ENCODE measurements at places on chromosomes 11 and 22. TPM values are rescaled to one million over a fixed set of nuclear protein-coding genes. Genes with fewer than 3 reads are reported as not detected.

Gene APIP
- 21.7 TPM for polyA plus RNA-seq

Gene CRYBA4
- polyA plus RNA-seq = 0.22 TPM

Gene MISFA
- polyA plus RNA-seq = 0.95 TPM

Gene CDK2AP2
- 149 TPM for polyA plus RNA-seq

Gene UPB1
- 4.5 TPM for polyA plus RNA-seq

Gene MS4A6A
- 163 TPM for polyA plus RNA-seq

Gene SLC22A12
- polyA plus RNA-seq = not detected

Gene HEPACAM
- 0.02 TPM for polyA plus RNA-seq

Gene RNASEH2C
- polyA plus RNA-seq = 88.5 TPM

Gene SAA2
- polyA plus RNA-seq = 18.6 TPM

Gene CRACR2B
- polyA plus RNA-seq = 44.4 TPM

Gene JAML
- 36.5 TPM for polyA plus RNA-seq

Gene FAM83F
- polyA plus RNA-seq = 0.85 TPM

Gene TTC36
- 0.14 TPM for polyA plus RNA-seq

Gene MUC2
- polyA plus RNA-seq = 0.24 TPM

Gene CHRM1
- 0.38 TPM for polyA plus RNA-seq

Gene CDHR5
- 0.02 TPM for polyA plus RNA-seq

Gene DENND6B
- polyA plus RNA-seq = 14.7 TPM

Gene RFPL3
- polyA plus RNA-seq = not detected

Gene YPEL1
- 3.0 TPM for polyA plus RNA-seq

Gene ZNRF3
- polyA plus RNA-seq = 4.2 TPM

Gene METTL15
- polyA plus RNA-seq = 5.3 TPM

Gene OR6A2
- not detected for polyA plus RNA-seq

Gene SCGB2A2
- polyA plus RNA-seq = not detected

Gene SMTNL1
- polyA plus RNA-seq = not detected

Gene PNPLA5
- not detected for polyA plus RNA-seq

Gene MGAT3
- 5.6 TPM for polyA plus RNA-seq
